ENCODE measurements at places on chromosomes 1 and 21. TPM values are rescaled to one million over a fixed set of nuclear protein-coding genes. Genes with fewer than 3 reads are reported as not detected.

DNA sequence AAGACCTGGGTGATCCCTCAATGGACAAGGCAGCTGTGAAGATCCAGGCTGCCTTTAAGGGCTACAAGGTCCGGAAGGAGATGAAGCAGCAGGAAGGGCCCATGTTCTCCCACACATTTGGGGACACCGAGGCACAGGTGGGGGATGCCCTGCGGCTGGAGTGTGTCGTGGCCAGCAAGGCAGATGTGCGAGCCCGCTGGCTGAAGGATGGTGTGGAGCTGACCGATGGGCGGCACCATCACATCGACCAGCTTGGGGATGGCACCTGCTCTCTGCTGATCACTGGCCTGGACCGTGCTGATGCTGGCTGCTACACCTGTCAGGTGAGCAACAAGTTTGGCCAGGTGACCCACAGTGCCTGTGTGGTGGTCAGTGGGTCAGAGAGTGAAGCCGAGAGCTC lies 85.2 kb downstream of the TRIM11 start:
- H3K36me3 ChIP-seq: peaks cover 21% of the 10 kb centered on the region
- H3K4me1 ChIP-seq: no peaks in the 10 kb centered on the region
- no peak overlapping the region for H3K4me3 ChIP-seq
- no peaks in the 10 kb centered on the region for H3K27me3 ChIP-seq
- no peak for DNase-seq
- H3K27ac ChIP-seq: no peak overlapping the region

- H3K4me3 ChIP-seq: no peak overlapping the region
- no peaks in the 10 kb centered on the region for H3K36me3 ChIP-seq
- no peaks in the 10 kb centered on the region for H3K4me1 ChIP-seq
- H3K27ac ChIP-seq: no peak overlapping the region
- H3K27me3 ChIP-seq: no peaks in the 10 kb centered on the region
- DNase-seq: no peak
These were observed 455.0 kb downstream of the BRINP3 start for GRCh38 chr1:190022709-190023108.

DNA sequence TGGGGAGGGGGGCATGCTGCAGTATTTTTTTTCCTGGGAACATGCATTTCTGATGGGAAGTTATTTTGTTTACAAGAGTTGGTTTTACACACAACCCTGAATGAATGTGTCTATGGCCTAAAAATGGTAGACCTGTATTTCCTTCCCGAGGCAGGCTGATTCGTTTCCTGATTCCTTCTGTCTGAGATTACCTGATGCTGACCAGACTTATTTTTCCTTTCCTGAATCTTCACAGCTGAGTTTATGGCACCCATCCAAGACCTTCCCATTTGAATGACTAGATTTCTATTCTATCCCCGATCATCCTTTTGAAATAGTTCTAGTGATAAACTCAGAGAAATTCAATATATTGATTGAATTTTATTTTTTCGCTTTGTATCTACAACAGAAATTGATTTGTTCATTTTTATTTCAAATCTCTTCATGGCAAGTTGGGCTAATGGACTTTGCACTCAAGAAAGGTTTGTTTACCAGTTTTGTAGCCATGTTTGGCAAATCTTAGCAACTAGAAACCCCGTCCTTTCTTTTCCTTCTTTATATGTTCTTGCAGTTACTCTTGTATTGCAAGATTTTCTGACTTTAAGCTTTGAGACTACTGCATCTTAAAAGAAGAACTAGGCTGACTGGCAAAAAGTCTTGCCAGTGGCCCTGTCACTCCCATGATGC lies 15.9 kb upstream of the PLEKHM2 start:
- DNase-seq: no peak
- H3K27ac ChIP-seq: no peak overlapping the region
- H3K36me3 ChIP-seq: peaks cover 14% of the 10 kb centered on the region
- no peaks in the 10 kb centered on the region for H3K4me1 ChIP-seq
- no peak overlapping the region for H3K4me3 ChIP-seq
- H3K27me3 ChIP-seq: no peaks in the 10 kb centered on the region

The TSPEAR gene
- total RNA-seq: 0.59 TPM

The F13B gene
- total RNA-seq: 0.48 TPM

The PDIK1L gene
- total RNA-seq: 14.7 TPM
